ENCODE measurements at places on chromosomes 16 and 17. TPM values are rescaled to one million over a fixed set of nuclear protein-coding genes. Genes with fewer than 3 reads are reported as not detected.

UBTF gene
- total RNA-seq = 158 TPM

ASGR1 gene
- 0.35 TPM for total RNA-seq

EFCAB13 gene
- total RNA-seq = 9.1 TPM

SEC14L5 gene
- not detected for total RNA-seq

TBC1D3H gene
- total RNA-seq = not detected

USP10 gene
- total RNA-seq = 117 TPM

PFAS gene
- total RNA-seq = 75.1 TPM

MMP28 gene
- total RNA-seq = not detected

TAT gene
- not detected for total RNA-seq

ZNF652 gene
- total RNA-seq = 32.2 TPM

ARL6IP1 gene
- total RNA-seq = 207 TPM

CDRT15L2 gene
- total RNA-seq = not detected

NPIPB6 gene
- total RNA-seq = 2.0 TPM

CACNG3 gene
- total RNA-seq = not detected

GRCh38 chr17:68674029-68674925, 73.1 kb upstream of the FAM20A start:
- no peak for DNase-seq
- H3K4me1 ChIP-seq = no peaks in the 10 kb centered on the region
- peaks cover 11% of the 10 kb centered on the region for H3K27me3 ChIP-seq

GRCh38 chr17:33674685-33675084, 381.6 kb upstream of the ASIC2 start:
- no peaks in the 10 kb centered on the region for H3K36me3 ChIP-seq
- DNase-seq = peak; percentile 66
- no peak overlapping the region for H3K4me3 ChIP-seq
- H3K4me1 ChIP-seq = peaks cover 2% of the 10 kb centered on the region
- peaks cover 25% of the 10 kb centered on the region for H3K27me3 ChIP-seq
- no peak overlapping the region for H3K27ac ChIP-seq

DNA sequence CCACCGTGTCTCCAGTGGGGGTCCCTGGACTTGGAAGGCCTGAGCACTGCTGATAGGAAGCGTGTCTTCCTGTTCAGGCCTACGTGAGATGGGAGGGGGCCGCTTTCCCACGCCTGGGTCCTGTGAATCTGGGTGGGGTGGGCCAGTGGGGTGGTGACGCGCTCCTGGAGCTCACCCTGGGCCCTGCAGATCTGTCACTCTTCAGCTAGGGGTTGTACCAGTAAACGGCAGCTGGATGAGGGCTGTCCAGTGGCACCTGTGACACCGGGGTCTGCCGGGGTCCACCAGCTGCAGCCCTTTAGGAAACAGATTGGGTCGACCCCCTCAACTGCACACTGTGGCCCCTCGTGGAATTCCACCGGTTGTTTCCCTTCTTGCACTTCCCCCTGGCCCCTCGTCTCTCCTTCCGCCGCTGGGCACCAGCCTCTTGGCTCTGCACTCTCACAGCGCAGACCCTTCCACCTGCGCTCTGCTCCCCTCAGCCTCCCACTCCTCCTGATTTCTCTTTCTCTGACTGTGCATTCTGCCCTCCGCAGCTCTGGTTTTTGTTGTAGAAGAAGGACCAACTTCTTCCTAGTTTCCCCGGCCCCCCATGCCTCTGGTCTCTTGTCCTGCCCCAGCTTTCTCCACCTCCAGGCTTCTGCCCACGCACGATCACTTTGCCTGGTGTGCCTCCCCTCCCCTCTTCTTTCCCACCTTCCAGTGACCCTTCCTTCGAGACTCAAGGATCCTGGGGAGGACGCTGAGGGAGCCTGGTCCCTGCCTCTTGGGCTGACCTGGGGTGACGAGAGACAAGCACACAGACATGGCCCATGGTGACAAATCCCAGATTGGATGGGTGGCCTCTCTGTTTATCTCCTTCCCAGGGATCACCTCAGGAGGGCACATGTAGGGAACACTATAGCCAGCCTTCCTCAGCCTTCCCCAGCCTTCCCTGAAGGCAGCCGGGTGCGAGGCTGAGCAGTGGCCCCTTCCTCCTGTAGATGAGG, 4.8 kb downstream of the MRC2 start:
- no peaks in the 10 kb centered on the region for H3K36me3 ChIP-seq
- H3K27me3 ChIP-seq = peaks cover 42% of the 10 kb centered on the region

DNA sequence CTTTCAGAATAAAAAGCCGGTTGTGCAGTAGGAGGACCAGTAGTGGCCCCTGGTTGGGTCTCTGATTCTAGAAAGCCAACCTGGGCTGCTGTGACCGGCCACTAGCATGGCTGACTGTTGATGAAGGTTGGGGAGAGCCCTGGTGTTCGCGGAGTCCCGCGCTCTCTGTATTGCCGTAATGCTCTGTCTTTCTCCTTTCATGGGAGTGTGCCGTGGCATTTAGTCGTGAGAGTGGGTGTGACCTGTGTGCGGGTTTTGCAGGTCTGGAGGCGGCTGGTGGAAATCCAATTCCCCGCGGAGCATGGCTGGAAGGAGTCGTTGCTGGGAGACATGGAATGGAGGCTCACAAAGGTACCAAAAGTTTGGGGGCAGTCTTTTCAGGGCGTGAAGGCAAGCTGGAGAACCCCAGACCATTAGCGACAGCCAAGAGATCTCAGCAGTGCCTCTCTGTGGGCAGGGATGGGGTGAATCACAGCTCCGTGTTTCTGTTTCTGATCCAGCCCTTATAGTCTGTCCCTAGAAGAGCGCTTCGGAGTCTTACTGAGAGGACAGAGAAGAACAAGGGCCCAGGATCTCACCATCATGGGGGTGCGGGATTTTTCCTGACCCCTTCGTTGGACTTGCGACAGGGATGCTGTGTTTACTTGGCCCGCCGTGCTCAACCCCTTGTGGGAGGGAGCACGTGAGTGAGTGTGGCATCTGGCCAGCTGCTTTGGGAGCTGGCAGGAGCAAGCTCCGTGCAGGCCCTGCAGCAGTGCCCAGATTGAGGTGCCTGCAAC, 56.5 kb downstream of the RNF213 start:
- H3K36me3 ChIP-seq = peaks cover 66% of the 10 kb centered on the region
- no peak overlapping the region for H3K4me3 ChIP-seq
- H3K27ac ChIP-seq = no peak overlapping the region
- DNase-seq = no peak

- peaks cover 32% of the 10 kb centered on the region for H3K36me3 ChIP-seq
- DNase-seq = no peak
- no peak overlapping the region for H3K4me3 ChIP-seq
- H3K27me3 ChIP-seq = no peaks in the 10 kb centered on the region
- peak overlapping the region; percentile 45 for H3K27ac ChIP-seq
- no peaks in the 10 kb centered on the region for H3K4me1 ChIP-seq
These were observed 28.7 kb downstream of the ACSF3 start for GRCh38 chr16:89122322-89122851.

GRCh38 chr16:49698931-49699840, 156.7 kb downstream of the ZNF423 start:
- H3K4me3 ChIP-seq = no peak overlapping the region
- H3K4me1 ChIP-seq = no peaks in the 10 kb centered on the region
- H3K27ac ChIP-seq = no peak overlapping the region
- H3K36me3 ChIP-seq = no peaks in the 10 kb centered on the region
- peaks cover 9% of the 10 kb centered on the region for H3K27me3 ChIP-seq
- no peak for DNase-seq

- no peaks in the 10 kb centered on the region for H3K4me1 ChIP-seq
- no peaks in the 10 kb centered on the region for H3K36me3 ChIP-seq
- no peak for DNase-seq
- no peak overlapping the region for H3K4me3 ChIP-seq
- H3K27ac ChIP-seq = no peak overlapping the region
- no peaks in the 10 kb centered on the region for H3K27me3 ChIP-seq
These were observed 53.8 kb upstream of the CMIP start for GRCh38 chr16:81390840-81391239.

- H3K4me3 ChIP-seq = peak overlapping the region; percentile 71
- H3K36me3 ChIP-seq = peaks cover 1% of the 10 kb centered on the region
- peaks cover 30% of the 10 kb centered on the region for H3K27me3 ChIP-seq
- no peak for DNase-seq
- no peak overlapping the region for H3K27ac ChIP-seq
These were observed 1.2 kb upstream of the ZMYND15 start for GRCh38 chr17:4738136-4739121.

DNA sequence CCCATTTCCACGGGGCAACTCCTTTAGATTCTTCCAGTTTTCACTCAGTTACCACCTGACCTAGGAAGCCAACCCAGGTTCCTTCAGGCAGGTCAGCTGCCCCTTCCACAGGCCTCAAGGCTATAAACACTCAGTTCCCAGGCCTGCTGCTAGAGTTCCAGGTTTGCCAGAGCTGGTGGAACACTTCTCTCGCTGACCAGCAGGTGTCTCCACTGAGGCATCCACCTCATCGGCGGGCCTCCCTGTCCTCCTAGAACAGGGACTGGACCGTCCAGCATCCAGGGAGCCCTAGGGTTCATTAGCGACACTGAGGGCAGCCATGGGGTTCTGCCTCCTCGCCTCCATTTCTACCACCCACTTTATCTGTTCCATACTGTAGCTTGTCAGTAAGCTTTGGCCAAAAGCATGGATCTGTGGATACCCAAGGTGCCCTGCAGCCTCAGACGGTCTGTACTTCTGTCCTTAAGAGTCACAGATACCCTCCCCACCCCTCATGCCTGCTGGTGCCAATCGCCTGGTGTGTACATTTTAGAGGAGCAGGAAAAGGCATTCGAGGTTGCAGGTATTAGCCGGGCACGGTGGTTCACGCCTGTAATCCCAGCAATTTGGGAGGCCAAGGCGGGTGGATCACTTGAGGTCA, 29.0 kb downstream of the PIMREG start:
- no peak overlapping the region for H3K27ac ChIP-seq
- no peaks in the 10 kb centered on the region for H3K36me3 ChIP-seq
- no peak overlapping the region for H3K4me3 ChIP-seq
- H3K4me1 ChIP-seq = no peaks in the 10 kb centered on the region
- DNase-seq = peak; percentile 75

DNA sequence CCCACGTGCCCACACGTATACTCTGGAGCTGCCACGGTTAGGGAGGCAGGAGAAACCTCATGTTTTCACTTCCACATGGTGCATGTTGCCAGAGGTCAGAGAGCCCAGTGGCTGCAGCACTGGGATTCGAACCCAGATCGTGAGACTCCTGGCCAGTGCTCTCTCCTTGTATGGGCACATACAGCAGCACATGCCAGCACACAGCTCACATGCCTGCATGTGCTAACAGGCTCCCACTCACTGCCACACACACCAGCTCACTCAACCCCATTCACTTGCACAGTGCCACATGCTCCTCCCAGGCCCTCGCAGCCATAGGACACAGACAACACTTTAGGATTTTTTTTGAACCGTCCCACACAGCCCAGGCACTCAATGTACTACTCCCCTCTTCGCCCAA, 49.5 kb upstream of the MRPS23 start:
- DNase-seq = no peak
- H3K4me1 ChIP-seq = peaks cover 29% of the 10 kb centered on the region
- no peak overlapping the region for H3K27ac ChIP-seq
- H3K4me3 ChIP-seq = no peak overlapping the region

DNA sequence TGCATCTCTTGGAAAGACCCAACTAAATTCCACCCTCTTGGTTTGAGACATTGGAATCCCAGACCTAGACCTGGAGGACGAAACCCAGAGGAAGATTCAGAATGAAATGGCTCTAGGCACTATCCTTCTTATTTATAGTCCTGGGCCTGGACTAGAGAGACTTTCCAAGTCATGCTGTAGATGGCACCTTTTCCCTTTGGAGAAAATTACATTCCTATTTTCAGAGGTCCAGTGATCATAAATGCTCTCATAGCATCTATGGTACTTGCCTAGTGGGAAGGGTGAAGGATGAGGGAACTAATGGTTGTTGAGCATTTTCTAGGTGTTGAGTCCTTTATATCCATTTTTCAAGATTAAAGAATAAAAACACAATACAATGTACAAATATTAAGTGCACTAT, 37.1 kb downstream of the SPACA3 start:
- H3K27me3 ChIP-seq = peaks cover 32% of the 10 kb centered on the region
- no peak overlapping the region for H3K27ac ChIP-seq
- H3K36me3 ChIP-seq = no peaks in the 10 kb centered on the region
- H3K4me3 ChIP-seq = no peak overlapping the region

GRCh38 chr16:60419859-60420258, 1616.4 kb downstream of the CDH8 start:
- H3K27ac ChIP-seq = no peak overlapping the region
- no peak for DNase-seq
- no peaks in the 10 kb centered on the region for H3K4me1 ChIP-seq
- no peak overlapping the region for H3K4me3 ChIP-seq
- H3K36me3 ChIP-seq = no peaks in the 10 kb centered on the region

DNA sequence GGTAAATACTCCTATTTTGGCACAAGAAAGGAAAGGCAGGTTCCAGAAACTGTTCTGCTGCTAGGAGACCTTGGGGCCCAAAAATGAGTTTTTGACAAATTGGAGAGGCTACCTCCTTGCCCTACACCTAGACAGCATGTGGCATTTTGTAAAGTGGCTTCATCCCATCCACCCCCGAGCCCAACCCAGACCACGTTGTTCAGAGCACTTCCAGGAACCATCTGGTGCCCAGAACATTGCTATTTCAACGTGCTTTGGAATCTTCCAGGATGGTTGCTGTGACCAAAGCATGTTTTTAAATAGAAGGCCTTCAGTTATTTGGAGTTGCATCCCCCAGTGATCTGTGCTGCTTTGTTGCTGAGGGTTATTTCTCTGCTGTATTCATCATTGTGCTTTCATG, 116.3 kb upstream of the TOM1L1 start:
- no peaks in the 10 kb centered on the region for H3K36me3 ChIP-seq
- no peak overlapping the region for H3K27ac ChIP-seq
- H3K4me1 ChIP-seq = no peaks in the 10 kb centered on the region
- H3K27me3 ChIP-seq = no peaks in the 10 kb centered on the region
- no peak for DNase-seq
- no peak overlapping the region for H3K4me3 ChIP-seq

DNA sequence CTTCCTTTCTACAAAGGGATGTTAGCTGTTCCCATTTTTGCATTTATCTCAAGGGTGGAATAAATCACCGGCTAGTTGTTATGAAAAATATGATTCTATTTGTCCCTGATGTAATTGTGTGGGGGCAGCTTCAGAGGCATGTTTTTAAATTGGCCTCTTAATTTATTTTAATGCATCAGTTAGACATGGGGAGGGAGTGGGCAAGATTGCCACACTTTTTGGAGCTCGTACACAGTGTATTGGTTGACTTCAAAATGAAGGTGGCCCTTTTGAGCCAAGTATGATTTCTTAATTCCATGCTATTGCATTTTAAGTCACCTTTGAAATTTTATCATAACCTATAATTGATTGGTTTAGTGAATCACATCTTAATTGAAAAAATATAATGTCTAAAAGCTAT, 223.7 kb downstream of the CDH11 start:
- H3K4me1 ChIP-seq = no peaks in the 10 kb centered on the region
- no peak overlapping the region for H3K27ac ChIP-seq
- no peaks in the 10 kb centered on the region for H3K36me3 ChIP-seq
- no peak for DNase-seq
